ENCODE measurements at places on chromosomes 16 and 17.
A peak's percentile ranks its signal among the peaks of the same experiment; 100 is the strongest.

GRCh38 chr17:30263552-30264333 lies 28.0 kb downstream of the BLMH start:
- DNase-seq, result no peak

- no peak for DNase-seq
Measured at GRCh38 chr17:6698004-6698403, 15.2 kb downstream of the SLC13A5 start.

GRCh38 chr17:48510761-48511604 lies 19.8 kb downstream of the HOXB1 start:
- DNase-seq, result no peak

GRCh38 chr17:17417718-17418181 lies 59.0 kb upstream of the MED9 start:
- no peak for DNase-seq

DNA sequence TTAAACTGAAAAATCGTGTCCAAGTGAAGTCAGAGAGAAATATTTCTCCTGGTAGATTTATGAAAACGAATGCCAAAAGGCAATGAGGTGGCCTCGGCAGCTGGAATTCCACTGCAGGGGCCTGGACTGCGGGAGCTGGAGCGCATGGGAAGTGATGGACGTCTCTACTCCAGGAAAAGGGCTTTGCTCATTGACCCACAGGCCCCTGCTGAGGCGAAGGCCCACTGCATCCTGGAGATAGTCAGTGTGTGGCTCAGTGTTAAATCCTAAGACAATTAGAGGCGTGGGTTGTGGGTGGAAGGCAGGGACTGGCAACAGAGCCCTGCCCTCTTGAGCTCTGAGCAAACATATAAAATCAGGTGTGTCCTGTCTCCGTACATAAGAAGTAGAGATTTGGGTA lies 191.4 kb downstream of the SLC39A11 start:
- no peak for DNase-seq

GRCh38 chr16:68760671-68761275 lies 23.7 kb downstream of the CDH1 start:
- no peak for DNase-seq

DNA sequence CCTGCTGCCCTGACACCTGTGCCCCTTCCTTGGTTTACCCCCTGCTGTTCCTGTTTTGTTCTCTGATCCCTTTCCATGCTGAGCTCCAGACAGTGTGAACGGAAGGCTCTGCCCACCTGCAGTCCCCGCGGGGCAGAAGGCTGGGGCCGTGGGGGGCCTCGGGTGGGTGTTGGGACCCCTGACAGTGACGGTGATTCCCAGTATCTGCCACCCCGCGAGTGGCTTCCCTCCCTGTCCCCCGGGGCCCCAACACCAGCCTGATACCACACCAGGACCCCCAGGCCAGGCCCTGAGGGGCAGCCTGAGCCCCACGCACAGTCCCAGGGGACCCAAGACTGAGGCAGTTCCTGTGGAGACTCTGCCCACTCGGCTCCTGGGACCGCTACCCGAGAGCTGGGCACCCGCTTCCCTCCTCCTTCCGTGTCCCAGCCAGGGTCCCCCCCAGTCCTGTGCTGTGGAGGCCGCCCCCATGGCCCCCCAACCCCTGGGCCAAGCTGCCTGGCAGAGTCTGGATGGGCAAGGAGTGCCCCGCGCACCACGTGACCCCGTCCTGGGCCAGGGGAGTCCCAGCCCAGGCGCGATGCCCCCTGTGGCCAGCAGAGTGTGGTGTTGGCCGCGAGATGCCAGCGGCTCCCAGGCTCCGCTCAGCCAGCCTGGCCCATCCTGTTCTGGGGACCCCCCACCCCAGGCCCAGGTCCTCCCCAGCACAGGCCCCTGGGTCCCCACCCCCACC lies 10.0 kb upstream of the C1QTNF8 start:
- no peak for DNase-seq

GRCh38 chr17:49955157-49955556 lies 13.8 kb upstream of the DLX4 start:
- DNase-seq, result no peak

- no peak for DNase-seq
Measured at GRCh38 chr16:31148281-31148728, 1.6 kb downstream of the PRSS36 start.

- no peak for DNase-seq
Measured at GRCh38 chr16:52076801-52077201, 470.1 kb downstream of the TOX3 start.

- no peak for DNase-seq
Measured at GRCh38 chr17:77107506-77108433, 33.0 kb upstream of the SEC14L1 start.

GRCh38 chr17:52170963-52171572 lies 12.6 kb upstream of the CA10 start:
- no peak for DNase-seq

- no peak for DNase-seq
Measured at GRCh38 chr16:19344980-19345379, 59.4 kb downstream of the CLEC19A start.

GRCh38 chr16:28596840-28597691 lies at the start of gene SULT1A2:
TSS of gene SULT1A2 (minus strand) at chr16:28597050. CDS start at chr16:28595930, 1,120 bp downstream.
- DNase-seq, result no peak

GRCh38 chr17:74334393-74335039 lies 8.5 kb downstream of the KIF19 start:
- DNase-seq, result no peak

DNA sequence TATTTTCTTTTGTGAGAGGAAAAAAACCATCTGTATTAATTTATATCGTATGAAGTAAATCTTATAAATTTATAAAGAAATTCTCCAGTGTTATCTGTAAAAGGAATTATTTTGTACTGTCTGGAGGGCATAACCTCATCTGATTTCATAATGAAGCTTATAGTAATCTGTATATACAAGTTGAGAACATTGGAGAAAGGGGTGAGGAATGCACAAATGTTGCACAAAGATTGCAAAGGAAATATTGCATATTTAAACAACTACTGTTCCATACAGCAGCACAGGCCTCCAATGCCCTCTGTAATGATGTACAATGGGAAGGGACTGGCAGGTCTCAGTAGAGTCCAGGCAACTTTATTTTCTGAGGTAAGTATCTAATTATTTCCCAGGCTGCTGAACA lies 50.8 kb upstream of the KCNJ16 start:
- no peak for DNase-seq

- no peak for DNase-seq
Measured at GRCh38 chr16:46973996-46974324, 486 bp upstream of the DNAJA2 start.

DNA sequence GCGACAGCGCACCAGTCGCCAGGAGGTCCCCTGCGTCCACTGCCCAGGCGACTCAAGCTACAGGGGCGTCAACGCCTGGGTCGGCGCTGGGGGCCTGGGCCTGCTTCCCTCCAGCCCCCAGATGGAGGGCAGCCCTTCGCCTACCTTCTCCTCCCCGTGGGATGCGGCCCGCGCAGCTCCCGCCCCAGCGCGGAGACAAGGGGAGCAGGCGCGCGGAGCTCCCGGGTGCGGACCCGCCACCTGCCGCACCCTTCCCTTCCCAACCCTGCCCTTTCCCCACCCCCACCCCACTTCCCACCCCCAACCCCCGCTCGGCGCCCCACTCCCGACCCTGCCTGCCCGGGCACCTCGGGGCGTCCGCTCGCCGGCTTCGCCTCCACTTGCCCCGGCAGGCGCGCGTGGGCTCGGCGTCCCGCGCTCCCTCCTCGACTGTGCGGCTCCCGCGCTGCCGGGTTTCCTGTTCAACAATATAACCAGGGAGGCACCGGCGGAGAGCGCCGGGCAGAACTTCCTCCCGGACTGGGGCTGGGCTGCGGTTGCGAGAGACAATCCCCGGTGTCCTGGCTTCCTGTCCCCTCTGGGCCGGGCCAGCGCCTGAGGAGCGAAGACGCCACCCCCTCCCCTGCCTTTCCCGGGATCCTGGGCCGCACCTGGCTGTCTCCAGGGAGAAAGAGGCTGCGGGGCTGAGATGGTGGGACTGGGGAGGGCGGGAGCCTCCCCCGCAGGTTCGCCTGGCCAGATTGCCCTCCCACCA lies at the start of gene ARHGAP27:
TSS of gene ARHGAP27 (minus strand) at position 466 of the 754 bp plus-strand sequence. CDS start 2,591 bp downstream, outside the sequence.
- DNase-seq, result no peak

- DNase-seq, result no peak
Measured at GRCh38 chr17:957856-958421, 21.6 kb downstream of the NXN start.

DNA sequence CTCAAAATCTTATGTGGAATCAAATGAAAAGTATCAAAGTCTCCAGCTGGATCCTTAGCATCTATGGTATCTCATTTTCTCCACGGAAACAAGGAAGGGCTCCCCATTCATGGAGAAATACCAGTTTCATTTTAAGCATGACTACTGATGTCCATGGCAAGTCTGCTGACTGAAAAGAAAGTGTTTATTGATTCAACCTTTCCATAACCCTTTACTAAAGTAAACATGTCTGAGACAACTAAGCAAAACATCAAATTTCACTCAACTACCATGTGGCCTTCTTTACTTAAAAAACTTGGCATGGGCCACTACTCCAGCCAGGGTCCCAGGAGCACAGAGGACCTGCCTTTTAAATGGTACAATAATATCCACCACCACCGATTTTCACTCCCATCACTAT lies 928.0 kb upstream of the SOX9 start:
- no peak for DNase-seq

GRCh38 chr17:5584383-5585286 lies at the start of gene NLRP1:
TSS of gene NLRP1 (minus strand) at chr17:5584509. CDS start at chr17:5583957, 552 bp downstream.
- DNase-seq, result peak; percentile 91

DNA sequence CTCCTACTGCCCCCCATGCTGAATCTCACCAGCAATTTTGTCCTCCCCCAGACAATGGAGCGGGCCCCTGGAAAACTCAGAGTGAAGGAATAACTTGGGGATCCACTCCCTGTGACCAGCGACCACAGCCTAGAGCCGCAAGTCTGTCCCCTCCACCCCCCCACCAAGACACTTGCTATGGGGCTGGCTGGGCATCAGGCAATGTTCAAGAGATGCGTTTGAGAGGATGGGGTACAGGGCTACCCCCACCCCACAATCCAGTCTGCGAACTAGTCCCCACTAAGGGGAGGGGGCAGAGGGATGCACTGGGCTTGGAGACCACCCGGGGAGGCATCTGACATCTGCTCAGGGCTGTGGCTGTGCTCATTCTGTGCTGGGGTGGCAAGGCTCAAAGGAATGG lies 2.4 kb downstream of the PPL start:
- no peak for DNase-seq

- no peak for DNase-seq
Measured at GRCh38 chr16:35308674-35309073, 1849.3 kb downstream of the TP53TG3F start.

DNA sequence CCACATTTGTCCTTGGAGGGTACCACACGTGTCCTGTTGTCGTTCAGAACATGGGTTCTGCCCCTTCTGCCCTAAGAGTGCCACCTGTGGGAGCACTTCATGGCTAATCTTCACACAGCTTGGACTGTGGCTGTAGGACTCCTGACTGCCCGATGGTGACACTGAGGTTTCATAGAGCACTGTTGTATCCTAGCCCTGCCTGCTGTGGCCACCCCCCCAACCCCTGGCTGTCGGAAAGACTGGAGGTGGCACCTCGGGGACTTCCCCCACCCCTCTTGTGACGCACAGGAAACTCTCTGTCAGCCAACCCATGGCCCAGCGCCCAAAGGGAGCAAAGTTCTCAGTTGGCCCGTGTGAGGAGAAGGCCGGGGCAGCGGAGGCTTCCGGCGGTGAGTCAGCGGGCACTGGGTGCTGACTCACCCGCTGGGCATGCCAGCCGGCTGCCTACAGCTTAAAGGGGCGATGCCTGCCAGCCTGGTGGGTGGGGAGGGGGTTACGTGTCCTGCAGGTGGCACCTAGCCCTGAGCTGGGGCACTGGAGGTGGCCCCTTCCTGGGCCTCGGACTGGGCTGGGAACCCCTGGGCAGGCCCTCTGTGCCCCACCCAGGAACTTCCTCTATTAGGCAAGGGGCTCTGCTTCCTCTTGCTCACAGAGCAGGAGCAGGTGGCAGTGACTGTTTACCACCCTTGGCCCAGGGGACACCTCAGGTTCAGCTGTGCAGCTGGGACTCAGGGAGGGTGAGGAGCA lies 3.4 kb downstream of the MAP2K3 start:
- peak; percentile 99 for DNase-seq

- DNase-seq, result no peak
Measured at GRCh38 chr16:67598527-67598926, 36.2 kb downstream of the CTCF start.

DNA sequence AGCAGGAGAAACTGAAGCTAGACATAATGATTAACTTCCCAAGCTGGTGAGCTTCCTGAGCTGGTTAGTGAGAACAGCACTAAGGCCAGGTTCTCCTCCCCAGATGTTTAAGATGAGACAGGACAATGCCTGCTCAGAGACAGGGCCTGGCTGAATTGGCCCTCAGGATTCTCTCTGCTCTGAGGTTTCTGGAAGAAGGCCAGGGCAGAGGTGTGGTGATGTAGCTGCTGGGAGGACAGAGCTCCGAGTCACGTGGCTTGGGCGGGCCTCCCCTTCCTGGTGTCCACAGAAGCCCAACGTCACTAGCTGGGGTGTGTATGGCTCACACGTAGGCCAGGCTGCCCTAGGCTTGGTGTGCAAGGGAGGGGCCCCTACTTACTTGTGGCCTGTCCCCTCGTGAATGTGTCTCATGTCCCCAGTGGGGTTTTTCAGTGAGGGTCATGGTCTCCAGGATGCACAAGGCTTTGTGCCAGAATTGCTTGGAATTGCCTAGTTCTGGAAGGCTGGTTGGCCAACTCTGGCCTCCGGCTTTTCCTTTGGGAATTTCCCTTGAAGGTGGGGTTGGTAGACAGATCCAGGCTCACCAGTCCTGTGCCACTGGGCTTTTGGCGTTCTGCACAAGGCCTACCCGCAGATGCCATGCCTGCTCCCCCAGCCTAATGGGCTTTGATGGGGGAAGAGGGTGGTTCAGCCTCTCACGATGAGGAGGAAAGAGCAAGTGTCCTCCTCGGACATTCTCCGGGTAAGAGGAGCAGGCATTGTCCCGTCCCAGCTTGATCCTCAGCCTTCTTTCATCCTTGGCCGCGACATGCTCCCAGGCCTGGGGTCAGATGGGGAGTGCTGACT lies 3.4 kb downstream of the NOD2 start:
- DNase-seq, result peak; percentile 90

GRCh38 chr17:59811209-59811608 lies 81.5 kb downstream of the TUBD1 start:
- no peak for DNase-seq

- DNase-seq, result peak; percentile 94
Measured at GRCh38 chr17:57892820-57893595, 43.2 kb upstream of the MRPS23 start.

DNA sequence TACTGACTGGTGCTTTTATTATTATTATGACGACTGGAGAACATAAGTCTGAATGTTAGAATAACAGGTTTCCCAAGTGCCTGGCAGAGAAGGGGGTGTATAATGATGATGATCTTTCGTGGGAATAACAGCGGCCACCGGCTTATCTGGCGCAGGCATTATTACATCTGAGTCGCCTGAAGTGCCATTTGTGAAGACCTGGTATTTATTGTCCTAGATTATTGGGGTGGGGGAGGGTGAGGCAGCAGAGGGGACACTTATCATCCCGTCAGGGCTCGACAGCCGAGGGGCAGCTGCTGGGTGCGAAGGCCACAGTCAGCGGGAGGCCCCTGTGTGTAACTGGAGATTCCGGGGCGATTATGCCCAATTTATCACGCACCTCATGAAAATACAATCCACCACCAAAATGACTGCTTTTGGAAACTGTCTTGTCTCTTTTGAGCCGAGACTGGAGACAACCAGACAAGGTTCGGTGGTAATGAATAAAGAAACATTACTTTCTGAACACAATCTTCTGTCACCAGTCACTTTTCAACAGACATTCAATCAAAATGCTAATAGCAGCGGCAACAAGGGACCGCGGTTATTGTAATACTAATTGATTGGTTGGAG lies 199.3 kb downstream of the CCDC182 start:
- DNase-seq, result no peak

GRCh38 chr17:67628580-67629013 lies 89.1 kb upstream of the NOL11 start:
- no peak for DNase-seq

GRCh38 chr17:78748730-78749317 lies 33.2 kb downstream of the CYTH1 start:
- DNase-seq, result no peak

Data from mesenteric fat pad (tissue), 1 donor.